ENCODE measurements at places on chromosomes 5 and 9.

DNA sequence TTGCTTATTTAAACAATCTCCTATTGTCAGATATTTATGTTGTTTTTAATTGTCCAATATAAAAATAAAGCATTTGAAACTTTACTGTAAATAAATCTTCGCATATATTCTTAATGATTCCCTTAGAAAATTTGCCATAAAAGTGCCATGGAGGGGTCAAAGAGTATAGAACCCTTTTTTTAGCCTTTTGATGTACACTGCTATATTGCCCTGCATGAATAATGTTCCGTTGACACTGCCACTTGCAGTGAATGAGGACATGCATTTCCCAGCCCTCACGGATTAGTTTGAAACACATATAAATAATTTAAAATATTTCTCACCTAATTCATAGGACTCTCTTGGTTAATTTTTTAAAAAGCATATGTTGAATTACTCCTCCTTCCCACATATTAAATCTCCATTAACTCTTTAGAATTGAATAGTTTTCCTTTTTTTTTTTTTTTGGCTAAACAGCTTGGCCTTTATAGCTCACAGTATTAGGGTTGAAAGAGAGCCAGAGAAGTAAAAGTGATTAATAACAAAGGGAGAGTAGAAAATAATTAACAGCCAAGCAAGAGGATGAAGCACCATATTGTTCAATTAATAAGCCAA lies 129.8 kb upstream of the SGCD start:
- no peak for DNase-seq

- no peak for DNase-seq
These were observed 180.3 kb downstream of the C9orf152 start for GRCh38 chr9:110027671-110028081.

- DNase-seq, result no peak
These were observed 1.5 kb downstream of the UAP1L1 start for GRCh38 chr9:137078701-137079400.

DNA sequence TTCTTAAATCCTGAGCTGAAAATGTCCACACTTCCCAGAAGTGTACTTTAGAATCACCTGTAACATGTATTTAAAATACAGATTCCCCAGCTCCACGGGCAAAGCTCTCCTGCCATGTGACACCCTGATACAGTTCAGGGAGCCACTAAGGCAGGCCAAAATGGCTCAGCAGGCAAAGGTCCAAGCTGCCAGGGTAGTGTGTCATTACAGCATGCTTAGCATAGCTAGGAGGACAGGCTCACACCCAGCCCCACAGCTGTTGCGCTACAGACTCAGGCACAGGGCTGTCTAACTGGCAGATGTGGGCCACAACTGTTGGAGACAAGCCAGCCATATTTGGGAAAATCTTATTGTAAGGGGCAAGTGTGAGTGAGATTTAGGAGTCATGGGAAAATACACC lies 73.0 kb downstream of the C9orf85 start:
- DNase-seq, result no peak

DNA sequence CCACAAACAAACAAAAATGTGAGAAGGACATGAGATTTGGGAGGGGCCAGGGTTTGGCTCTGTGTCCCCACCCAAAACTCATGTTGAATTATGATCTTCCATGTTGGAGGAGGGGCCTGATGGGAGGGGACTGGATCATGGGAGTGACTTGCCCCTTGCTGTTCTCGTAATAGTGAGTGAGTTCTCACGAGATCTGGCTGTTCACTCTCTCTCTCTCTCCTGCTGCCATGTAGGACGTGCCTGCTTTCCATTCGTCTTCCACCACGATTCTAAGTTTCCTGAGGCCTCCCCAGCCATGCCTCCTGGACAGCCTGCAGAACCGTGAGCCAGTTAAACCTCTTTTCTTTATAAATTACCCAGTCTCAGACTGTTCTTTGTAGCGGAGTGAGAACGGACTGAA lies 118.7 kb downstream of the RXRA start:
- DNase-seq, result no peak

Data from mucosa of gallbladder (tissue), 1 donor.